ENCODE measurements at places on chromosomes 16 and 17.

GRCh38 chr17:4950075-4950745 is 709 bp upstream of the ENO3 start:
- peak; percentile 85 for DNase-seq

DNA sequence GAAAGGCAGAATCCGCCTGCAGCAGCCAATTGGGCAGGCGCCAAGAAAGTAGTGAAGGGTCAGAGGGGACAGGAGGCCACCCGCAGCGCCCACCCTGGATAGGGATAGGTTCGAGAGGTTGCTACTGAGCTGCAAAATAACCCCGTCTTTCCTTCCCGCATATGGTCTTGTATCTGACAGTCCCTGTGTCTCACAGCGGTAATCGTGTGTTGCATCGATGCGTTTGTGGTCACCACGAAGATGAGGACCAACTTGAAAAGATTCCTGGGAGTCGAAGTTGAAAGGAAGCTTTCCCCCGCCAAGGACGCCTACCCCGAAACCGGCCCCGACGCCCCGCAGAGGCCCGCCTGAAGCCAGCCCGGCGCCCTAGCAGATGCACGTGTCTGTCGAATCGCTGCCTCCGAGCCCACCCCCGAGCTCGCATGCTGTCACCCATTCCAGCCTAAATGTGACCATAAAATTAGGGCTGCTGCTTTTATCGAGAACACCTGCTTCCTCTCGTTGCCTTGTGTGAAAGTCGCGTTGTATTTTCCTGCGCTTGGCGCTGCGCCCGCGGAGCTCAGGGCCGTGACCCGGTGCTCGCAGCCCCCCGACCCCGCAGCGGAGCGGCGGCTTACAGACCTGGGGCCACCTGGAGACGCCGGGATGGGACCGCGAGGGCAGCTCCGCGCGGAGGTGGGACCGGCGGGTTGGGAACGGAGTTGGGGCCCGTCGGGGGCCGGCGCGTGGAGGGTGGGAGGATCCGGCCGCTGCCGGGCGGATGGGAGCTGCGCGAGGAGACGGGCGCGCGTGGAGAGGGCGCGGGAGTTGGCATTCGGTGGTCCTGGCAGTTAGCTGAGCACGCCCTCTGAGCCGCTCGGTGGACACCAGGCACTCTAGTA is at the start of gene CMTM2:
CMTM2 (plus strand) TSS at position 813 of the 881 bp plus-strand sequence. CDS start 145 bp downstream, outside the sequence.
- peak; percentile 72 for DNase-seq

GRCh38 chr16:28258567-28258966 is 33.8 kb upstream of the SBK1 start:
- no peak for DNase-seq

DNA sequence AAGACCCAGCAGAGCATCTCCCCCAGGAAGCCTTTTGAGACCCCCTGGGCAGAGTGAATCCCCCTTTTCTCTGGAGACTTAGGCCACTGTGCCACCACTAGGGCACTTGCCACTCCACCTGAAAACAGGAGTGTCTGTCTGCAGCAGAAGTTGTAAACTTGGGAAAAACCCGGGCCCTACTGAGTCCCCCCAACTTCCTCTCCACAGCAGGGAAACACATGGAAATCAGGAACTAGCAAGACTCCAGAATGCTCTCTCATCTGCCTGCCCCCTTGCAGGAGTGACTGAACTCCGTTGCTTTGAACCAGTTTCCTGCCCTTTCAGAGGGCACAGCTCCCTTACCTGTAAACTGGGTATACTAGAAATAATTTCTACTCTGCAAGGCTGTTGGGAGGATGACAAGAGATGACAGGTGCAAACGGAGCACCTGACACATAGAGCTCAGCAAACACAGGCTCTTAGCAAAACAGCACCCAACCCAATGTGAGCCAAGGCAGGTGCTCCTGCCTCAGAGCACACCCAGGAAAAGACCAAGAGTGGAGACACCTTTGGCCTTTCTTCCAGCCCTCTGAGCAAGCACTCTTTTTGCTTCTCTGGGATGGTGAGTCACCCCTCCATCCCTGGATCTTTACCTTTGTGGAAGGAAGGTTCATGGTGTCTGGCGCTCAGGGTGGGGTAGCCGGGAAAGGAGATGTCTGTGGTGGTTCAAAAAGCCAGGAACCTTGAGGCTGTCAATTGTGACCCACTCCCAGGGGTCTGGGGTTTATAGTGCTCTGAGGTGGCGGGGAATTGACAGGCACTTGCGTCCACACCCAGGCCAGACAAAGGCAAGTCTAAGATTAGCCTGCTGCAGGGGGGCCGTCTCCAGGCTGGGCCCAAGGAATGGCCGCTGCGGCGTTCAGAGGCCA is at the start of gene HCRT:
HCRT (minus strand) TSS at position 740 of the 908 bp plus-strand sequence; CDS start at position 653, 87 bp downstream.
- DNase-seq: no peak

- DNase-seq: peak; percentile 86
Observed at GRCh38 chr16:57167953-57168352, 17.9 kb downstream of the PSME3IP1 start.

- DNase-seq: peak; percentile 74
Observed at GRCh38 chr16:11408216-11408615, 63.0 kb downstream of the RMI2 start.

- peak; percentile 85 for DNase-seq
Observed at GRCh38 chr17:65163990-65164495, 26.9 kb downstream of the RGS9 start.

GRCh38 chr16:86706726-86707125 is 128.4 kb downstream of the FOXL1 start:
- no peak for DNase-seq

DNA sequence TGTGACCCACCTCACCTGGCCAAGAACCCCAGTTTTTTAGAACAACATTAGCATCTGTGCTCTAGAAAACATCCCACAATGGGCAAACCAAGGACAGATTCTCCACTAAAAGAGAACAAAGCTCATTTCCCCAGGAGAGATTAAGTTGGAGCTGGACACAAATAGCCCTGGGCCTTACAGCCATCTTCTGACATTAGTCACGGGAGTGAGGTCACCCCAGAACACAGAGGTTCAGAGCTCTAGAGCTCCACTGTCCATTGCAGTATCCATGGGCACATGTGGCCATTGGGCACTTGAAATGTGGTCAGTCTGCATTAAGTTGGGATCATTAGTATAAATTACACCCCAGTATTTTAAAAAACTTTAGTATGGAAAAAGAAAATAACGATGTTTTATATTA is 47.6 kb upstream of the RBBP6 start:
- no peak for DNase-seq

GRCh38 chr16:19389246-19389645 is 28.4 kb upstream of the TMC5 start:
- peak; percentile 76 for DNase-seq

- DNase-seq: no peak
Observed at GRCh38 chr16:7946142-7946541, 613.5 kb downstream of the RBFOX1 start.

DNA sequence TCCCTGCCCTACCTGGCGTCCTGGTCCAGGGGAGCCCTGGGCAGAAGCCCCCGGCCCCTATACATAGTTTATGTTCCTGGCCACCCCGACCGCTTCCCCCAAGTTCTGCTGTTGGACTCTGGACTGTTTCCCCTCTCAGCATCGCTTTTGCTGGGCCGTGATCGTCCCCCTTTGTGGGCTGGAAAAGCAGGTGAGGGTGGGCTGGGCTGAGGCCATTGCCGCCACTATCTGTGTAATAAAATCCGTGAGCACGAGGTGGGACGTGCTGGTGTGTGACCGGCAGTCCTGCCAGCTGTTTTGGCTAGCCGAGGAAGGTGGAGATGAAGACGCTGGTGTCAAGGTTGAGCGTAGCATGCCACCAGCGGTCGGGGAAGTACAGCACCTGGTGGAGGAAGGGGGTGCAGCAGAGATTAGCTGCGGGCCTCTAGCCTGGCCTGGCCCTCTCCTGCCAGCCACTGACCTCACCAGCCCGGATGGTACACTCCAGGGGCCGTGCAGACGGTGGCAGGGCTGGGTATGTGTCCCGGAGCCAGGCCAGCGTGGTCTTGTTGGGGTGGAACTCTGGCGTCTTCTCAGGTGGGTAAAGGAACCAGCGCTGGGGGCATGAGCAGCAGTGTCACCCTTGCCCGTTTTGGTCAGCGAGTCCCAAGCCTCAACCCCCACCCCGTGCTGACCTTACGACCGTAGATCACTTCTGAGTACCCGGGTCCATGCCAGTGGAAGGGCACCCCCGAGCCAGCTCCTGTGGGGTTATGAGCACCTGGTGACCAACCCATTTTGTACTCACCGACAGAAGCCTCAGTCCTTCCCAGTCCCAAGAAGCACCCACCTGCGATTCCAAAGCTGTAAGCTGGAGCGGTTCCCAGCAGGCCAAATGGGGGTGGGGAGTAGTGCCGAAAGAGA is 1.4 kb downstream of the JMJD8 start:
- DNase-seq: no peak

DNA sequence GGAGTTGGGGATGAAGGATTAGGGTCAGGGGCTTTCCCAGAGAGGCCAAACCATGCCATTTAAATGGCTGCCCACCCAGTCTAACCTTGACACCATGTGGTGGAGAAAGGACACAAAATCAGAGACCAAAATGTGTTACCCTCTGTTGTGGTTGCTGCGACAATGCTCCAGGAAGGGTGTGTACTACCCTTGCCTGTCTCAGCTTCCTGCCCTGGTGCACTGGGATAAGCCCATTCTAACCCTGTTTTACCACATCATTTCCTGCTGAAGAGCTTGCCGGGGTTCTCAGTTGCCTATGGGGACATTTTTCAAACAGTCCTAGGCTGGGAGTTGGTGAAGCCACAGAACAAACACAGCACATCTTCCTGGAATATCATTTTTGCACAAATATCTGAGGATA is 4.9 kb downstream of the OR4D1 start:
- DNase-seq: peak; percentile 96

DNA sequence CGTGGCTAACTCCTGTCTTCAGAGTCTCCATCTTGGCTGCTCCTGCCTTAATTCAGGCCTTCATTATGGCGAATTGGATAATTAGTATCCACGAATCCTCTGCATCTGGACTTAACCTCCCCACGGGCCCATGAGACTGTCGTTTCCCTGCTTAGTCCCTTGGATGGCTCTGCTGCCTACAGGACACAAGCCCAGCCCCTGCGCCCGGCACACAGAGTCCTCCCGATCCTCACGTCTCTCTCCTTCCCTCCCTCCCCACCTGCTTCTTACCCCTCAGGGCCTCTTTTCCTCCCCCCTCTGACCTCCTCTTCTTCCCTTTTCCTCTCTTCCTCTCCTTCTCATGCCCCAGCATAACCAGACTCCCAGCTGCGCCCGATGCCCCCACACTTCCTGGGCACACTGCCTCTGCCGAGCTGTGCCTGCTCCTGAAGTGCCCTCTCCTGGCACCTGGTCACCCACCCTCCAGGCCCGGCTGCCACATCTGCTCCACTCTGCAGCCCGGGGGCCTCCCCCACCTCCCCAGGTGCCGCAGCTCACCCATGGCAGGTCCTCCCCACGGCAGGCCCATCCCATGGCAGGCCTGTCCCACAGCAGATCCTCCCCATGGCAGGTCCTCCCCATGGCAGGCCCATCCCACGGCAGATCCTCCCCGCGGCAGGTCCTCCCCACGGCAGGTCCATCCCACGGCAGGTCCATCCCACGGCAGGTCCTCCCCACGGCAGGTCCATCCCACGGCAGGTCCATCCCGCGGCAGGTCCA is 45.9 kb downstream of the RPH3AL start:
- DNase-seq: no peak

DNA sequence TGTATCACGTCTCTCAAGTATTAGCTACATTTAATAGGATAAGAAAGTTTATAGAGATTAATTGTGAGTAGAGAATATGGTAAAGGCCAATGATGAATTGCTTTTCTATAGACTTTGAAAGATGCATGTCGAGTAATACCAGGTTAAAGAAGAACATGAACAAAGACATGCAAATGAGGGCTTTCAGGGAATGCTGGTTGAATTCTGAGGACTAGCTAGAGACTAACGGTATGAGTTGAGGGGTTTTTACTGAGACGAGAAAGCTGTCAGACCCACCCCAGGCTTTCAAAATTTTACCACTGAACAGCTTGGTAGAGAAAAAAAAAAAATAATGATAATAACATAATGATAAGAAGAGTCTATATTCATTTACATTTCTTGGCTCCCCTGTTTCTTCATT is 796.0 kb upstream of the CDH8 start:
- no peak for DNase-seq

DNA sequence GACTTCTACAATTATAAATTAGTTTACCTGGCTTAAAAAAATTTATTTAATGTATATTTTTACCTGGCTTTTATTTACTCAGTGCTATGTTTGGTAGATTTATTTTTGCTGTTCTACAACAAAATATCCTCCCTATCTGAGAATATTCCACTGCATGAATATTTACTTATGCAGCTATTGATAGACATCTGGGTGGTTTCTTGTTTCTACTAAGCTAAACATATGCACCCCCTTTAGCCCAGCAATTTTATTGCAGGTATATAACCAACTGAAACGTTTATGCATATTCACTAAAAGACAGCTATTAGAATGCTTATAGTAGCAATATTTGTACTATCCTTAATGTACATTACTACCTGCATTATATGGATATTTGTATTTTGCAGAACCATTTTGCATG is 187.7 kb upstream of the CPHXL start:
- peak; percentile 2 for DNase-seq

DNA sequence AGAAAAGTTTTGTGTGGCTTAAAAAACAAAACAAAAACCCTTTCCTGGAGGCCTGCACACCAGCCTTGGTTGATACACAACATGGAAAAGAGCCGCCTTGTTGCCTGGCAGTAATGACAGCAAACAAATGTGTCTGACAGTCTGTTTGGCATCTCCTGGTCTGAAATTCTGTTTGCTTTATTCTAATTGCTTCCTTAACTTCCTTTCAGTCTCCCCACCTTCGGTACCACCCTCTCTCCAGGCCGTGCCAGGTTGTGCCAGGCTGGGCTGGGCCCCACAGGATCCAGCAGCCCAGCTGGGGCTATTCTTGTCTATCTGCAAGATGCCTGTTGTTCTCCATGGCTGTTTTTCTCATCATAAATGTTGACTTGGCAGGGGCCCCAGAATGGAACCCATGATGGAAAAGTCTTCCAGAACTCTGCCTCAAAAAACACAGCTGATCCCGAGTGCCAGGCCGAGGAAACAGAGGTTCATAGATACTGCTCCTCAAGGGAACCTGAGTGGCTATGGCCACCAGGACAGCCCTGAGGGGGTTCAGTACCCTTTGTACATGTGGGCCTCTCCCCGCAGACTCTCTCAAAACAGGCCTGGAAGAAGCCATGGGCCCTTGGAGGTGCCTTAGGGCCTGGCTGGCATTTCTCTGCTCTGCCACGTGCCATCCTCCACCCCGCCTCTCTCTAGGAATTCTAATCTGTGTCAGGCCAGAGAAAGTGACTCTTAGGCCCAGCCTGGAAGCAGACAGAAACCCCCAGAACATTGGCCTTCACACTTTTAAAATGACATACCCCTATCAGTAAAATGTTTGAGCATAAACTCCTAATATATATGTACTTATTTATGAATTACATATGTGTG is 50.5 kb downstream of the YPEL2 start:
- no peak for DNase-seq

DNA sequence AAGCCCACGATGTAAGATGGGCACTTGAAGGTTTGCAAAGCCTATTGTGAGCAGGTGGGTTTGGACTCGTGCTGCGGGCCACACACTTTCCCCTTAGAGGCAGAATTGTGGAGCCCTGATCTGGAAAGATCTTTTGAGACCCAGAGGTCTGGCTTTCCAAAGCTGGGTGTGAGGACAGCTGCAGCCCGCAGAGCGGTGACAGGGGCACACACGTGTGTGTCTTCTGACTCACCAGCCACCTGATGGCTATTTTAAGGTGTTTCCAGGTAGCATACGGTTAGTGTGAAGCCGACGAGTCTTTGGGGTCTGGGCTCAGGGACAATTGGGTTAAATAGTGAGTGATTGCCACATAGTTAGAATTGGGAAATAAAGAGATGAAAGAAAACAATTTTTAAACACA is 108.9 kb upstream of the GSE1 start:
- no peak for DNase-seq
